Glutamatergic neuron (in vitro differentiated cells): ENCODE measurements at places on chromosomes 3 and 15. TPM values are rescaled to one million over a fixed set of nuclear protein-coding genes. Genes with fewer than 3 reads are reported as not detected.

LRRC31 gene
- not detected for total RNA-seq

GPR62 gene
- 0.44 TPM for total RNA-seq

DNA sequence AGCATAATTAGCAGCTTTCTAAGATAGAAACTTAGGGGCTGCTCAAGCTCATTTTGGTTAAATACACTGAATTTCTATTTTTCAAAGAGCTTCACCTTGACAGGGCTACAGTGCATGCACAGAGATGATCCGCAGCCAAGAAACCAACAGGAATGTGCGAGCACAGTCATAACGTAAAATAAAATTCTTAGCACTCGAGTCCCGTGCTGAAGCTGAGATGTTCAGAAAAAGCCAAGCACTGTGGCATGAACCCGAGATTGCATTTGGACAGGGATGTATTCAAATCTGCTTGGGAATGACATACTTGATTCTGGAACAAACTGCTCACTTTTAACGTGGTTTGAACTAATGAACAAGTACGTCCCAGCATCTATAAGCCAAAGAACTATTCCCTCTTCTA lies 340.3 kb downstream of the FOXP1 start:
- DNase-seq, result no peak

- DNase-seq, result no peak
Measured at GRCh38 chr15:57395292-57395691, 19.0 kb downstream of the CGNL1 start.

RASL12 gene
- total RNA-seq, result 0.44 TPM

C2CD4B gene
- total RNA-seq, result not detected

DNA sequence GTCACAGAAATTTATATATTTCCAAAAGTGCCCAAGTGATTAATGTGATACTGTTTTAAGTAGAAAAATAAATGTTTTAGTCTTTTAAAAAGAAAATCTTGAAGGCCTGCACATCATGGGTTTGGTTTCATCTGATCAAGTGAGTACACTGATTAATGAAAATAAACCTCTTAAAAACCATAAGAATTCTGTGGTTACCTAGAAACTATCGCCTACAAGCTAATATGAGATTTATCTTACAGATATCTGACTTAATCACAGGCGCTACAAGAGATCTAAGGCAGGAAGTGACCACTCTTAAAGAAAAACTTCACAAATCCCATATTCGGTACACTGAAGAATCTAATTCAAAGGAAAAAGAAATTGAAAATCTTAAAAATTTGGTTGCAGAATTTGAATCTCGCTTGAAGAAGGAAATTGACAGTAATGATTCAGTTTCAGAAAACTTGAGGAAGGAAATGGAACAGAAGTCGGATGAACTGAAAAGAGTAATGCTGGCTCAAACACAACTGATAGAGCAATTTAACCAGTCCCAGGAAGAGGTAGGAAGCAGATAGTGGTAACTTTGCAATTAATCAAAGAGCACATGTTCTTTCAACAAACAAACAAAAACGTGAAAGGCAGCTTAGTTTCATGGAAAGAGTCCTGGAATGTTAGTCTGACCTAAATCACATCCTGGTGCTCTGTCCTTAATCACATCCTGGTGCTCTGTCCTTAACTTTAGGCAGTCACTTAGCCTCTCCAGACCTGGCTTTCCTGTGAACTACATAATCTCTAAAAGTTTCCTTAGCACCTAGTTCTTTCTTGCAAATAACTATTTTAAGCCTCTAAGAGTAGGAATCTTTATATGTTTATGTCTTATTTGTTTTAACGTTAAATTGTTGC lies 131.8 kb downstream of the CCNL1 start:
- no peak for DNase-seq

- DNase-seq, result no peak
Measured at GRCh38 chr3:114328345-114328744, 34.5 kb downstream of the TIGIT start.

AGBL1 gene
- 0.76 TPM for total RNA-seq

GATA2 gene
- total RNA-seq, result 3.6 TPM

GRCh38 chr3:191339316-191339917 lies 9.1 kb upstream of the UTS2B start:
- no peak for DNase-seq

DNA sequence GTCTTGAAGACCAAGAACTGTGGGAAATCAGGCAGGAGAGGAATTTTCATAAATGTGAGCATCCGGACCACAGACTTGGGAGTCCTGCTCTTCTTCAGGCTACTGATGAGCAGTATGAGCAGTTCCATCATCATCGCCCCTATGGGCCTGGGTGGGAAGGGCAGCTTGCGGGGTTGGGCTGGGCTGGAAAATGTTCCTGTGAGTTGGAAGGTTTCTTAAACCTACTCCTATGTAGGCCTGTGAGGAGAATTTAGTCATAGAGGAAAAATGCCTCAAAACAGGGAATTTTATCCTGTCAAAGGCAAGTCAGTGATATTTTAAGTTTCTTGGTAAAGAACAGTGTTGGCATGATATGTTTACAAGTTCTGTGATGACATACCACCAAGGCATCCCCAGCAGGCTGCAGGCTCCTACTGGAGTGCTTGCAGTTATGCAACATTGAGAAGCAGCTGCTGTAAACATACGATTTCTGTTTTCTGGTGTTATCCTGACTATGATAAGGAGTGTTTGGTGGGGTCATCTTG lies 10.3 kb downstream of the MASP1 start:
- no peak for DNase-seq

DNA sequence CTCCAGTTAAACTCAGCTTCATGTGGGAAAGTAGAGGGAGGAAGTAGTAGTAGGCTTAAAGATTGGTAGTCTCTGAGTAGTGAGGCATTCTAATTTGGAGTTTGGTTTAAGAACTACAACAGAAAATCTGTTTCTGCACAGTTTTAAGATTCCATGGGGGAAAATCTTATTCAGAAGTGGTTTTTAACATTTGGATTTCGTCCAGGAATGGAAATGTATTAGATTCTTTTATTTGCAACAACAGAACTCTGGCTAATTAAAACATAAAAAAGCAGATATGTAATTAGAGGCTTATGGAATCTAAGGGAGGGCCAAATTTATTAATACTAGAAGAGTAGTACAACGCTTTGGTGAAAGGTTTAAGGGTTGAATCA lies 36.0 kb downstream of the NECTIN3 start:
- DNase-seq, result no peak

DNA sequence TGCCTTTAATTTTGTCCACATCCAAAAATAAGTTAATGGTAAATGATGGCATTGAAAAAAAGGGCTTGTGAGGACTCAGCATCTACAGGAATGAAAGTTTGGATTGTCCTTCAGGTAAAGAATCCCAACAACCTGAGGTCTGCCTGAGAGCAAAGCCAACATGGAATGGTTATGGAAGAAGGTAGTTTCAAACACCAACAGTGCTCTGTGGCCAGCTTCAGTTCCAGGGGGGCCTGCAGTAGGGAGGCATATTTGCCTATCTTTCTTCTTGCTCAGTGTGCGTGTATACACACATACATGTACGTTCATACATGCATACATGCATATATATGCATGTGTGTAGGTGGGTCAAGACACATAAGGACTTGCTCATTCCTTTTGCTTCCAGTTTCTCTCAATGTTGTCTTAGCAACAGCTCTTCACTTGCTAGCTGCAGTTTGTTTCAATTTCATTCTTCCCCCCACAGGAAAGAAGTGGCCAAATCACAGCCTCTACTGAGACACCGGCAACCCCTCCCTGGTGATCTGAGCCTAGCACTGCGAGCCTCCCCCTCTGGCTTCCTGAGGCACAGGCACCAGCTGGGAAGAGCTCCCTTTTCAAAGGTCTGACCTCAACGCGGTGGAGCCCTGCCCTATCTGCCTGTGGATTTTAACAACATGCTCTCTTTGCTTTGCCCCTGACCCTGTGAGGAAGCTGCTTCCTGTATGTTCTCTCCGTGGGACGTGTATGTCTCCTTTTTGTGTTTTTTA lies 146.2 kb downstream of the KLF13 start:
- DNase-seq, result no peak

DNA sequence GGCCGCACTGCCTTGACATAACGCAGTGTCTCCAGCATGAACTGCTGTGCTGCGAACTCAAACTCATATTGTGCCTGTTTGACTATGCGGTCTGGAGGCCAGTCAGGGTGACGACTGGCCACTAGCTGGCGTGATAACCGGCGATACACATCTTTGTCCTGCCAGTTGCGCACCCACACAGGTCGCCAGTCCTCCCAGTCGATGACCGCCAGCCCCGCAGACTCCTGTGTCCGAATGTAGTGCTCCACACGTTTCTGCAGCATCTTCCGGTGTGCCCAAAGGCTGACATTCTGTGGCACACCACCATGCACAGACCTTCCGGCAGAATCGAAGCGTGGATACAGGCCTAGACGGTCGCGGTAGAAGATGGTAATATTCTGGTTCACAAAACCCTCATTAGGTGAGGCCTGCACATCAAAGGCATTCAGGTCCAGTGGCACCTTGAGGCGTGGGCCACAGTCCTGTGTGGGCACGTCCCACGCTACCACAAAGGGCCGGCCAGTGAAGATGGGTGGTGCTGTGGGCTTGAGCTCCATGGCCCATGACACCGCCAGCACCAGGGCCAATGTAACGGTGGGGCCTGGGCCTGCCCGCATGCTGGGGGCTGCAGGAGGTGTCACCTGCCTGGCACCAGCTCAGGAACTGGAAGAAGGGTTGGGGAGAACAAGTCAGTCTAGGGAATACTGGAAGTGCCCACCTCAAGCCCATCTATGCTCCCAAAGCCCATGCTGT lies 2.5 kb downstream of the HYAL2 start:
- no peak for DNase-seq

GRM2 gene
- 134 TPM for total RNA-seq

GRCh38 chr15:38430106-38430760 lies 23.7 kb upstream of the FAM98B start:
- DNase-seq, result no peak

GRCh38 chr15:68644996-68645395 lies 66.2 kb downstream of the CORO2B start:
- DNase-seq, result no peak

GRCh38 chr3:172550347-172550943 lies 27.2 kb upstream of the TNFSF10 start:
- DNase-seq, result no peak

GRCh38 chr15:61275901-61276300 lies 46.8 kb upstream of the RORA start:
- DNase-seq, result no peak

MAGEL2 gene
- 27.1 TPM for total RNA-seq

- DNase-seq, result no peak
Measured at GRCh38 chr15:65902373-65902772, 33.1 kb downstream of the RAB11A start.

- DNase-seq, result peak; percentile 68
Measured at GRCh38 chr3:2511356-2511755, 412.7 kb downstream of the CNTN4 start.

MUC20 gene
- total RNA-seq, result not detected

DNA sequence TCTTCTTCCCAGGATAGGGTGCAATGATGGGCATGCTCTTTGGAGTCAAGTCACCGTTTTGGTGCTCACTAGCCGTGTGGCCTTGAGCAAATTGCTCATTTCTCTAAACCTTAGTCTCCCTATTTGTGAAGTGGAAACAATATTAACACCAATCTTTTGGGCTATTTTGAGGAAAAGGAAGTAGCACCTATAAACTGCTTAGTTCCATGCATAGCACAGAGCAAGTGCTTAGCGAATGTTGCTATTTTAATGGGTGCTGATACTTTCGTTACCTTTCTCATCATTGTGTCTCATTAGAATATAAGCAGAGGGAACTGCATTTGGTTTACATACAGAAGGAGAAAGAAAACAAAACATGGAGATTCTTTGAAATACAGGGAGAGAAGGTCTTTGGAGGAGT lies 66.1 kb downstream of the BOC start:
- DNase-seq, result no peak
